ENCODE measurements at places on chromosomes 1 and 21.
A peak's percentile ranks its signal among the peaks of the same experiment; 100 is the strongest.

DNA sequence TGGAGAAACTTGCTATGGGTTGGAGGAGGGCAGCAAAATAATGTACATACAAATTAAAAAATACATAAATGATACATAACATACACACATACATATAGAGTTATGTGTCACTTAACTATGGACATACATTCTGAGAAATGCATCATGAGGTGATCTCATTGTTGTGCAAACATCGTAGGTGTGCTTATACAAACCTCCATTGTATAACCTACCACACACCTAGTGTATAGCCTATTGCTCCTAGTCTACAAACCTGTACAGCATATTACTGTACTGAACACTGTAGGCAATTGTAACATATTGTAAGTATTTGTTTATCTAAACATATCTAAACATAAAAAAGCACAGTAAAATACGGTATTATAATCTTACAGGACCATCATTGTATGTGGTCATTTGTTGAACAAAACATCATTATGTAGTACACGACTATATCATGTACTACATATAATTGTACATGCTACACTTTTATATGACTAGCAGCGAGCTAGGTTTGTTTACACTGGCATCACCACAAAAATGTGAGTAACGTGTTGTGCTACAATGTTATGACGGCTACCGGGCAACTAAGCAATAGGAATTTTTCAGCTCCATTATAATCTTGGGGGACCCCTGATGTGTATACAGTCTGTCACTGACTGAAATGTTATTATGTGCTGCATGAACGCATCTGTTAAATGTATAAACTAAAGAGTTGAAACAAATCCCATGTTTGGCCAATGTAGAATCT lies 35.5 kb downstream of the ITGB3BP start:
- DNase-seq, result peak; percentile 9

DNA sequence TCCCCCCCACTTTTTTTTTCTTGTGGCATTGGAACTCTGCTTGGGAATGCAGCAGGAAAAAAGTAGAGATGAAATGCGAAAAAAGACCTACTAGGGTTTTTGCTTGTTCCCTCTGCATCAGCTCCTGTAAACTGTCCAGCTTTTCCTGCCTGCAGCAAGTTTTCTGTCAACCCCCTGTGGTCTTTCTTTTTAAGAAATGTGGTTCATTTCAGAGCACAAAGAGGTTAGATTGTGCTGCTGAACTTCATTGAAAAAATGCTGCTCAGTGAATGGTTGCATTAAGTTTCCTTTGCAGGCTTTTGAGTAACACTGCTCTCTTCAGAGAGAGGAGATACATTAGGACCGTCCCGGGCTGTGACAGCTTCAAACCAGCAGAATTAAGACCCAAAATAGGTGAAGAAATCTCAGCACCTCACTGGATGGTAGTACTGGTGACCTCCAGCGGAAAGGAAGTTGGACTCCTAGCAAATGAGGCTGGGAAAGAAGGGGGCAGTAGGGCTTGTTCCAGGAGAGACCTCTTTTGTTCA lies 80.7 kb downstream of the NDUFS5 start:
- DNase-seq, result no peak

- DNase-seq, result no peak
Measured at GRCh38 chr1:30472009-30472408, 251.4 kb downstream of the MATN1 start.

GRCh38 chr1:69511426-69512192 lies 56.1 kb upstream of the LRRC7 start:
- peak; percentile 50 for DNase-seq

DNA sequence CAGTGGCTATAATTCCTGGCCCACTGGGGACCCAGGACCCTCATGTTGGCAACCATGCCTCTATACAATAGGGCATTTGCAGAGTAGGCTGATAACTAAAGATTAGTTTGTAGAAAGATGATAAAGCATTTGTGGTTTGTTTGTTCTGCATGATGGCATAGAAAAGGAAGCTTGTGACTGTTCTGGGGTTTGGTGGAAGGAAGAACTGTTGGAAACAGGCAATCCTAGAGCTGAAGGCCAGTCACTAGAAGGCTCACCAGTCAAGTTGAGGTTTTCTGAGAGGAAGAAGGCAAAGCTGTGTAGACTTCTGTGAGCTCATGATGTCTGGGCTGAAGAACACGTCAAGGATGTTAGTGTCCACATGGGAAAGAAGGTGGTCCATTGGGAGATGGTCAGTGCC lies 140.3 kb upstream of the VANGL1 start:
- no peak for DNase-seq

DNA sequence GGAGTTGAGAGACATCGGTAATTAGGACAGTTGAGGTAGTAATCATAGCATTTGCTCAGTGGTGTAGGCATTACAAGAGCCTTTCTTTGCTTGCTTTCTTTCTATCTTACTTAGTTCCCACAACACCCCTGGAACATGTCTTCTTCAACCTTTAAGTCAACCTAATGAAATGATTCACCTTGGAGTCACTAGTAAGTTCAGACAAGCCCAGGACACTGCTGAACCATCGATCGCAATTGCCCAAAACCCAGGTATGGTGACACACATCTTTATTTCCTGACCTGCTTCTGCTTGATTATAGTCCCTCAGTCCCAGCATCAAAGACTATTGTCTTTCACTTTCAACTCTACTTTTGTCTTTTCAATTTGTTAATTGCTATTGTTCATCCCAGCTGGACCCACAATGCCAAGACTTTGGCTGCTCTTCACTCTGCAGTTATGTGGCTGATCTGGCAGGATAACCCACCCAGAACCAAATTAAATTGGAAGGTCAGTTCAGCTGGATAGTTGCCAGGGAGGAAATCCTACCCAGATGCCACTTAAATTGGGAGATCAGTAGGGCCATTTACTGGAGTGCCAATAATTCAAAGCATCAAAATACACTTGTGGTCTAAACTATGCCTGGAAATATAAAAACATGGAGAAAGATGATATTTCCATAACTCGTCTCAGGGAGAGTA lies 272.9 kb downstream of the RWDD3 start:
- DNase-seq, result no peak

DNA sequence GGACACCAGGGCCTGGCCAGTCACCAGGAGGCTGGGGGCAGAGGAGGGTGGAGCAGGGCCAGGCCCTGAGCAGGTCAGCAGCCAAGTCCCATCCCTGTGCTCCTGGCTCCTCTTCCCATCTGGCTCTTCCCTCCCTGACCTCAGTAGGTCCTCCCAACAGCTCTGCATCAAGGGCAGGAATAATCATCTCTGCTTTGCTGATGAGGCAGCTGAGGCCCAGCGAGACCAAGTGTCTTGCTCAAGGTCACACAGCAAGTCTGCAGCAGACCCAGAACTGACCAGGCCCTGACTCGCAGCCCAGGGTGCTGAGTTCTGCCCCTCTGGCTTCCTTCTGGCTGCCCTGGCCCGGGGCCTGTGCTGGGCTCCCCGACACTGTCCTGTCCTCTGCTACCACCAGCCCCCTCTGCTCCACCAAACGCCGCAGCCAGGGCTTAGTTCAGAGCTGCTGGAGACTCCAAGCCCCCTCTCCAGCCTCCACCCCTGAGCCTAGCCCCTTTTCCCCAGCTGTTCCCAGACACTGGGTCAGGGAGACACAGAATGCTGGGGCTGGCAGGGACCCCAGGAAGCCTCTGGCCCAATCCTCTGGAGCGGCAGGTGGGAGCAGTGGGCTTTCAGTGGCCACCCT lies 224.9 kb downstream of the PTPRU start:
- DNase-seq, result no peak

DNA sequence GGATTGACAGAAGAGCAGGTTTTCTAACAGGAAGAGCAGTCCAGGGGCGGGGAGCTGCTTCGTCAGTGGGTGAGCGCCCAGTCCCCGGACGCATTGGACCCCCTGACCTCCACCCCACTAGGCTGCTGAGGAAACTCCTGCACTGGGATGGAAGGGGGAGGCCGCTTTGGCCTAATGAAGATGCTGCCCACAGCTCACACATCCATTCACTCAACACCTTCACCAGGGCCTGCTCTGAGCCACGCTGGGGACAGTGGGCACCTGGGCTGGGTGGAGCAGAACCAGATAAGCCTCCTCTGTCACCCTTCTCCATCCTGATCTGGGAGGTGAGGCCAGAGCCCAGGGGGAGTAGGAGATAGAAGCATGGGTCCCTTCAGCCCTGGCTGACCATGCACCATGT lies 13.3 kb downstream of the LRP8 start:
- DNase-seq, result no peak

DNA sequence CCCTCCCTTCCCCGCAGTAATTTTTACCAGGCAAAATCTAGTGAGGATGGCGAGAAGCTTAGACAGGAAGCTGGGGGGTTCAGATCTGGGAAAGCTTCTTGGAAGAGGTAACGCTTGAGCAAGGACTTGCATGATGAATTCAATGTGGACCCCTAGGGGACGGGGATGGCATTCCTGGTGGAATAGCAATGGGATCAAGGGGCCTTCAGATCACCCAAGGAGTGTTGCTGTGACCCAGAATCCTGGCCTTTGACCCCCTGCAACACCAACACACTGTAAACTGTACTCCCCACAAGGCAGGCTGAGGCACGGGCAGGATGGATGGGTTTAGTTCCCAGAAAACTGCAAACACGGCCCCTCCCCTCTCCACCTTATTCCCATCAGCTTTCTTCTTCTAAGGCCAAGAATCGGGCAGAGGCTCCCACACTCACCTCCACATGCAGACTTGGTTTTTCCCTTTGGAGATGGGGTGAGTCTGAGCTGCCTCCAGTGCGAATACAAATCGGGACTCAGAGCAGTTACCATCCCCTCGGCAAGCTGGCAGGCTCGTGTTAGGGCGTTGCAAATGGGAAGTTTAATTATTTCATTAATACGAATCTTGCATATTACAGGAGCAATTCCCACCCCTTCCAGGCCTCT lies 20.1 kb downstream of the DISP3 start:
- DNase-seq, result no peak

DNA sequence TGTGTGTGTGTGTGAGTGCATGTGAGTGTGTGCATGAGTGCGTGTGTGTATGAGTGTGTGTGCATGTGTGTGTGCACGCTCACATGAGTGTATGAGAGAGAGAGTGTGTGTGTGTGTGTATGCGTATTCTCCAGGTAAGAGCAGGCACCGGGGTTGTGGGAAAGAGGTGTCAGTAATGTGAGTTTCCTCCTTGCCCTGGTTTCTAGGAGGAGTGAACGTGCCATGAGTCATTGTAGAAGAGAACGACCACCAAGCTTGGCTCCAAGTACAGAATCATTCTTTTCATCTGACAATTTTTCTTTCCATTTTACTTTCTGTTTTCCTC lies 79.1 kb downstream of the POFUT2 start:
- peak; percentile 52 for DNase-seq

DNA sequence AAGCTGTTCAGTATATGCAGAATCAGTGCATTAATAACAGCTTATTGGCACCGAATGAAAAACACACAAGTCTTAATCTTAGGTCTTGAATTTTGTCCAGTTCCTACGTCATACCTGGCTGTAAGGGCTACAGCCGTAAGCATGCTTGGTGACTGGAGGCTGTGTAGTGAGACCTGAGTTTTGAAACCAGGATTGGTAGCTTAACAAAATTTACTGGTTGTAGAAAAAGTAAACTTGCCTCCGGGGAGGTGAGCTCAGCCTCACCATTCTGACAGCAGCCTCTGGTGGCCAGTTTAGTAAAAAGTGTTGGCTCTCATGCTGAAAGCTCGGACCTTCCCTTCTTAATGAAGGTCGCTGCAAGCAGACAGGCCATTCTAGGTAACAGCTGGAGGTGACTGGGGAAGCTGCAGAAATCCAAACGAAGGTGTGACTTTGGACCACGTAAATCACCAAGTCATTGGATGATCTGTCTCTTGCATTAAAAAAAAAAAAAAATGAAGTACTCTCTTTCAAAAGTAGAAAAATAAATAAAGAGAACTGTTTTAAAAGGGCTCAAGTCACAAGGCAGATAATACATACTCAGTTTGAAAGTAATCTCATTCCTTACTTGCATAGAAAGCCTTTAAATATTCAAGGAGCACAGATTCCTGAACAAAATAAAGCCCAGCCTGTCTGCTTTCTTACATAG lies 48.9 kb downstream of the HLCS start:
- DNase-seq, result peak; percentile 59

DNA sequence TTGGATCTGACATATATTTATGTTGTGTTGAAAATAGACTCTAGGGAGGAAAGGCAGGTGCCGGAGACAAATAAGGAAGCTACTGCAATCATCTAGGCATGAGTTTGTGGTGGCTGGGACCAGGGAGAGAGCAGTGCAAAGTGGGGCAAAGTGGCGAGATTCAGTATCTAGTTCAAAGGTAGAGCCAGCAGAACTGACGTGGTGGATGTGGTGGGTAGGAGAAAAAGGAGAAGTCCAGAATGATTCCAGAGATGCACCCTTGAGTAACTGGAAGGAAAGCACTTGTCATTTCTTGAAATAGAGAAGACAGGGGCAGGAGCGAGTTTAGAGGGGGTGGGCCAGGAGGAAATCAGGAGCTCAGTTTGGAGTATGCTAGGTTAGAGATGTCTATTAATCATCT lies 275.2 kb downstream of the KAZN start:
- no peak for DNase-seq

DNA sequence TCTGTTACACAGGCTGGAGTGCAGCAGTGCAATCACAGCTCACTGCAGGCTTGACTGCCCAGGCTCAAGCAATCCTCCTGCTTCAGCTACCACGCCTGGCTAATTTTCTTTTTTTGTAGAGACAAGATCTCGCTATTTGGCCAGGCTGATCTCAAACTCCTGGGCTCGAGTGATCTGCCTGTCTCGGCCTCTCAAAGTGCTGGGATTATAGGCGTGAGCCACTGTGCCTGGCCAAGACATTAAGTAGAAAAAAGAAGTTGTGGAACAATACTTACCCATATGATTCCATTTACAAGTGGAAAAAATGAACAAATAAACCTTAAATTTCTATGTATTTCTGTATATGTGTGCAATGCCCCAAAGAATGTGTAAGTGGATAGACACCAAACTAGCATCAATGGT lies 30.3 kb upstream of the ID3 start:
- no peak for DNase-seq

GRCh38 chr1:161226759-161227158 lies 899 bp downstream of the TOMM40L start:
- no peak for DNase-seq

DNA sequence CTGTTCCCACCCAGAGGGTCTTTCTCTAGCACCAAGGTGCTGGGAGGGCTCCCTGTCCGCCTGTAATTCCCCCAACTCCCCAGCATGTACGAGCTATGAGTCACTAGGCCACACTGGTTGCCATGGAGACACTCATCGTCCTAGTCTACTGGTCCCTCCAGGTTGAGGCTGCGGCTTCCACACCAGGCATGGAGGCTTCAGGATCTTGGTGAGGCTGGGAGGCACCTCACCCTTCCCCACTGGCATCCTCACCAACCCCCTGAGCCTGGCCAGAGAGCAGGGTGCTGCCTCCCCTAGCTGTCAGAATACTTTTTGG lies 75.6 kb upstream of the KAZN start:
- DNase-seq, result peak; percentile 88

- no peak for DNase-seq
Measured at GRCh38 chr1:16064536-16065268, 8.7 kb downstream of the FAM131C start.

- DNase-seq, result no peak
Measured at GRCh38 chr1:181124291-181124751, 35.8 kb downstream of the IER5 start.

GRCh38 chr1:40984066-40984465 lies 4.6 kb downstream of the CTPS1 start:
- peak; percentile 55 for DNase-seq
